CD4-positive, alpha-beta T cell treated with Interleukin-6 for 4 hours (primary cell): ENCODE measurements at places on chromosomes 3 and 15.
A peak's percentile ranks its signal among the peaks of the same experiment; 100 is the strongest.

GRCh38 chr15:72375501-72375845 lies 341 bp downstream of the HEXA start:
- DNase-seq, result peak; percentile 59

GRCh38 chr3:151431940-151432339 lies 28.9 kb downstream of the IGSF10 start:
- no peak for DNase-seq

GRCh38 chr3:159417761-159418160 lies 570.9 kb upstream of the IL12A start:
- DNase-seq, result no peak

DNA sequence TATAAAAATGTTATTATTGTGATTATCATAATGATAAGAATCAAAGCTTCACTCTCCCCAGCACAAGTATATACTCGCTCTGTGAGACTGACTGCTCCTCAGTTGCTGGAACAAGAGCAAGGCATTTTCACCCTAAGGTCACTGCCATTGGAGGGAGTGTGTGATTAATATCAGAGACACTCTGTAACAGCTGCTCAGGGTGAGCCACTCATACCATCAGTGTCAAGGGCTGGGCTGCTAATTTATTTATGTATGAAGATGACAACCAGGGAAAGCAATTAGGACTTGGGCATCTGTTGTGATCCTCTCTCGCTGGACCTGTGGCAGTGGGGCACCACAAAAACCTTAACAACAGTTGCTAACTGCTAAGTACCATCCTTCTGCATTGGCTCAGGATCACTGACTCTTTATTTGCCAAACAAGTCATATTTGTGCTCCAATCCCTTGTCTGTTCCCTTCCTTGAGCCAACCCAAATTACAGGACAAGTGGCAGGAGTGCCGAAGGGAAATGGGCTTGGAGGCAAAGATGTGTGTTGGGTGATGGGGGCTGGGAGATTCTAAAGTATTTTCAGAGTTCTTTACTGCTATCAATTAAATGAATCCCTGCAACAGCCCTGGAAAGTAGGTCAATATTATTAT lies 297.5 kb upstream of the STT3B start:
- no peak for DNase-seq

GRCh38 chr15:43133430-43134156 lies at the start of gene TMEM62:
TMEM62 (plus strand) TSS chr15:43133586; CDS start chr15:43133803, 217 bp downstream.
- peak; percentile 62 for DNase-seq

DNA sequence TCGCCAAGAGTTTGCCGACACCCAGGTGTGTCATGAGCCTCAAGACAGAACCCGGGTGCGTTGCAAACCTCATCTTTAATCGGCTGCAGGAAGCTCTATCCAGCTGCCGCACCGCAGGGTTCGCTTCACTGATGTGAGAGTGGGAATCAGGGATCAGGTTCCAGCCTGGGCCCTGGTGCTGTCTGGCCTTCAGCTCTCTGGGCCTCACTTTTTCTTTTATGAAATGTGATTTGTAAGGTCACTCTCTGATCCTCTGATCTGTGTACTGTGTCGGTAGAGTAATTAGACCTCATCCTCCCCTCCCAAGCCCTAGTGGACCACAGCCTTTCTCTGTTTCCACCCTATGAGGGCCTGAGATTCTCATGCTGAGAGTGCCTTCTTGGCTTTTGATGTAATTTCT lies 202.8 kb upstream of the UBE2E1 start:
- DNase-seq, result no peak

DNA sequence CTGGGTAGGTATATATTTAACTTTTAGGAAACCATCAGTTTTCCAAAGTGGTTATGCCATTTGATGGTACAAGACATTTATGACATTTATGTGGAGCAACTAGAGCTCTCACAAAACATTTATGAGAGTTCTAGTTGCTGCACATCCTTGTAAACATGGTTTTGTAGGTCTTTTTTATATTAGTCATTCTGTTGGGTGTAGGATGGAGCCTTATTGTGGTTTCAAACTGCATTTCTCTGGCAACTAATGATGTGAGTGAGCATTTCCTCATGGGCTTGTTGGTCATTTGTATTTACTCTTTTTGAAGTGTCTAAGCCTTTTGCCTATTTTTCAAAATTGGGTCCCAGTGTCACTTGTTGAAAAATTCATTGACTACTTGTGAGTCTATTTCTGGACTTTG lies 45.7 kb upstream of the MGLL start:
- DNase-seq, result no peak

GRCh38 chr3:171396048-171396447 lies 64.2 kb downstream of the TNIK start:
- DNase-seq, result no peak

DNA sequence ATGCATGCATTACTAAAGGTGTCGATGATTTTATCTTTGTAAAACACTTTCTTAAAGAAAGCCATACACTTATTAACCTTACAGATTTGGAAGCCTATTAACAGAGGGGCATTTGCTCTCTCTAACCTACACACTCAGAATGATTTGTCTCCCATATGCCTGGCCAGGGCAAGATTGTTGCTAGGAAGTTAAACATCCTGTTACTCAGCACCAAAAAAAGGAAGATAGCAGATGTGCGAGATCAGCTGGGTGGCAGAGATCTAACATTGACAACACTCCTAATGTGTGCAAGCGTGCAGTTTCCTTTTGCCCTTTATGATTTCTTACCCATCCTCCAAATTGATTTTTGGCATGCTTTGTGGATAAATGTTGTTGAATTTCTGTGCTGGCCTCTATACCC lies 73.9 kb upstream of the TMEM108 start:
- DNase-seq, result no peak

- DNase-seq, result no peak
Observed at GRCh38 chr3:58588030-58588614, 10.9 kb upstream of the FAM107A start.

- DNase-seq, result no peak
Observed at GRCh38 chr3:13294442-13295351, 125.4 kb downstream of the NUP210 start.

DNA sequence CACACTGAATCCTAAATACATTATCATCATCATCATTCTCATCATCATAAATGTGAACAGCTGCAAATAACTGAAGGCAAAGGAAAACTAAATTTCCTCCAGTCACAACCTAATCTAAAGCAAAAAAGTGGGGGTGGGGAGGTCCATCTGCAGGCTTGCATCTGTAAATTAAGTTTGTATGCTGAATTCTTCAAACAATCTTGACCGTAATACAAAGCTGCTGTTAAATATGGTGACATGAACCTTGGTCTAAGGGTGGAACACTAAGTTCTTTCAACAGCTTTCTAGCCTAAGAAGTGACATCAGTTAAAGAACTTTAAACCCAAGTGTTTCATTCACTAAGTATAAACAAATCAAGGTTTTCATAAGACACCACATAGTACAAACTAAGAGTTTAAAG lies 4.3 kb downstream of the LRRFIP2 start:
- DNase-seq, result no peak

GRCh38 chr3:117439812-117440211 lies 730.2 kb downstream of the TUSC7 start:
- DNase-seq, result no peak

- DNase-seq, result no peak
Observed at GRCh38 chr3:160477750-160478149, 28.2 kb upstream of the TRIM59 start.

DNA sequence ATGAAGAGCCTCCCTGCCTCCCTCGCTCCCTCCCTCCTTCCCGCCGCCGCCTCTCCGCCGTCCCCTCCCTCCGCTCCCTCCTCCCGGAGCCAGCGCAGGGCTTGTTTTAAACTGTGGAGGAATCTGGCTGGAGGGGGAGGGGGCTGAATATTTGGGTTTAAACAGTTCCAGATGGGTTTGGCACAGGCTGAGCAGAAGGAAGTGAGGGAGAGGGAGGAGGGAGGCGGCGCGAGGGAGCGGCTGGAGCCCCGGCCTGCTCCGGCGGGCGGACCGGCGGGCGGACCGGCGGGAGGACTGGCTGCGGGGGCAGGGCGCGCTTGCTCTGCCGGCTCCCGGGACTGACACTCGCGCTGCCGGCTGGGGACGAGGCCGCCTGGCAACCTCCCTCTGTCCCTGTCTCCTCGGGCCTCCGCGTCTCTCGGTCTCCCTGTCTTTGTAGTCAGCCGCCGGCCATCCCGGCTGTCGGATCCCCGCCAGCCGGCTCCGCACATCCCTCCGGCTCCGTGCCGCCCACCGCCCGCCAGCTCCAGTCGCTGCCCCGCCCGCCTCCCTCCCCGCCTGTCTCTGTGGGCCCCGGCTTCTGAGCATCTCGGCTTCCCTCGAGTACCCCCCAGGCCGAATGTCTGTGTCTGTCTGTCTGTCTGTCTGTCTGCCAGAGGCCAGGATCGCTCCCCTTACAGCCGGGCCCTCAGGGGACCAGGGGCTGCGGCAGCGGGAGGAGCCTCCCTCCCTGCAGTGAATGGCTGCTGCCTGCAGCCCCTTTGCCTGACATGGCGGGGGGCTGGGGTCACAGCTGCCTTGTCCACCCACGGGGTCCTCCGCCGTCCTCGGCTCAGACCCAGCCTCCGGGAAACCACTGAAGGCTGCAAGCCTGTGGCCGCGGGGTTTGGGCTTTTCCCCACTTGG lies 7.6 kb downstream of the EPHB3 start:
- DNase-seq, result peak; percentile 34

GRCh38 chr15:55277715-55278114 lies 11.9 kb downstream of the RAB27A start:
- DNase-seq, result no peak

DNA sequence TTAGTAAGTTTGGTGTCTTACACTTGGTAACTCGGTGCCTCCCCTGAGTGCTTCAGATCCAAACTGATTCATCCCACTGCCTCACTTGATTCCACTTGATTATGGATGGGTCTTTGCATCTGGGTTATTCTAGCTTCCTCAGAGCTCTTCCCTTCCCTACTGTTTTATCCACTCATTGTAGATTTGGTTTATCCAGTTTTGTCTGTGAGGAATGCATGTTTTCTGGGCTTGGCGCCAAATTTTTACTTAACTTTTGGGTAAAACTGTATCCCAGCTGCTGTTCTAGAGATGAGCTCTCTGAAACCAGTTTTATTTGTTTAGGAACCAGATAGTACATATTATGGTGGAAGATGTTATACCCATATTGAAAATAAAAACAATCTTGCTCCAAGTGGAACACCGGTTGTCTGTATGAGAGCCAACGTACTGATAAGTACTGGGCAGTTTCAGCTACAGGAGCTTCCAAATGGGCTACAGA lies 20.9 kb downstream of the RAD54L2 start:
- no peak for DNase-seq

DNA sequence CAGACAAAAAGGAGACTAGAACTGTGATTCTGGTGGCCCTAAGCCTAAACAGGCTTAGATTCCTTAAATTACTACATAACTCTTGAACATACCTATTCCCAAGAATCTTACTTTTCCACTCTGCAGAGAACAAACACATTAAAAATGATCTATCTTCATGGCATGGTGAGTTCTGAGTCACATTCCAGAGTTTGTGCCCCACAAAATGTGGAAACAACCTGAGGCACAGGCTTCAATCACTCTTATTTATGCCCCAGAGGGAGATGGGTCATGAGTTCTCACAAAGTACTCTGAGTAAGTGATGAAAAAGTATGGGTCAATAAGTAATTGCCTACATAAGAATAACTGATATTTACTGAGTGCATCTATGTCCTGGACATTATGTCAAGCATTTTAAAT lies 137.5 kb upstream of the SLC2A2 start:
- DNase-seq, result no peak

- DNase-seq, result no peak
Observed at GRCh38 chr3:16183601-16184270, 9.3 kb downstream of the GALNT15 start.

DNA sequence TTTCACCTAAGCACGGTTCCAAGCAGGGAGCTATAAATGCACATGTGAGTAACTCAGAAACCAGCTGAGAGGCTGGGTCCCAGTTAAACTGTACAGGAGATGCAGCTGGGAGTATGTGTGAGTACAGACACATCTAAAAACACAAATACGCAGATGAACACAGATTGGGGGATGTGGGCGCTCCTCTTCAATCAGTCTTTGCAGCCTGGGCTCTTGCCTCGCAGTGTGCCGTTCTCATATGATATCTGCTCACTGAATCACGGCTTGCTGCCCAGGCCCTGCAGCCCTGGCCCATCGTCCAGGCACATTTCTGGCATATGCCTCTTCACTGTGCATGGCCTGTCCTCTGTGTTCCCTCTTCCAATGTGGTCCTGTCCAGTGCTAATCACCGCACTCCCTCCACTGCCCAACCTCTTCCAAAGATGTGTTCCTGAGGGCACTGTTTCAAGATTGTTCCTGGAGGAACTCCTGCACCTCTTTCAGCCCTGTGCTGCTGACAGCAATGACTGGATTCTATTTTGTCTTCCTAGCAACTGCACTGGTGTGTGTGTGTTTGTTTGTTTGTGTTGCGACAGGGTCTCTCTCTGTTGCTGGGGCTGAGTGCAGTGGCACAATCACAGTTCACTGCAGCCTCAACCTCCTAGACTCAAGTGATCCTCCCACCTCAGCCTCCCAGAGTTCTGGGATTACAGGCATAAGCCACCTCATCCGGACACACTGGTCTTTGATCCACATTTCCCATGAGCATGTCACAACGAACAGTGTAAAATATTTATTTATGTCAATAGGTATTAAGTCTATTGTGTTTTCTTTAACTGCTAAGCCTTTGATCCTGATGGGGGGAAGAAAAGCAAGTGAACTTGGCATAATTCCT lies 17.0 kb downstream of the CA12 start:
- DNase-seq, result no peak

DNA sequence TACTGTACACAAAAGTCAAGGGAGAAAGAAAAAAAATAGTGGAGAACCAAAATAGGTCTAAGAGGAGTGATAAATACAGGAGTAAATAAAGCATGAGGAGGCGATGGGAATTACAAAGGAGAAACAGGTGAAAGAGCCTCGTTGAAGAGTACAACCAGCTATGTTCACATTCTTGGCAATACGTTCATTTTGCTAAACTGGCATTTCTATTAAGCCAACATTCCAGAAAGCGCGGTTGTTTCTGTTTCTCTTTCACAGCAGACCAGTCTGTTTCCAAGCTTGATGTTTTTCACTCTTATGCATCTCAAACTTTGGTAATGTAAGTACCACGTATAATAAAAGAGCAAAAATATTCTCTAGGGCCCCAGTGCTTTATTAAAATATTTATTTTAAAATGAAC lies 74.5 kb downstream of the NSUN3 start:
- DNase-seq, result no peak

DNA sequence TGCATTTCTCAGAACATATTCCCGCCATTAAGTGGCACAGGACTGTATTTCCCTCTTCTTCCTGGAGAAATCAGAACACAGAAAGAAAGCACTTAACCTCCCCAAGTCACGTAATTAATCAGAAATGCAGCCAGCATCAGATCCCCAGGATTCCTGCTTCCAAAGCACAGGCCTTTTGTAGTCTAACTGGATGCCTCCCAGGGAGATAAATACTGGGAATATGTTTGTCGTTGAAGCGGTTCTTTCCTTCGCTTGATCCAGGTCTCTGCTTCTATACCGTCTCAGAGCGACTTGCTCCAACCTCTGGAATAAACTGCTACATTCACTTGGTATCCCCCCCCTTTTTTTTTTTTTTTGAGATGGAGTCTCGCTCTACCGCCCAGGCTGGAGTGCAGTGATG lies 198.6 kb downstream of the KBTBD8 start:
- DNase-seq, result no peak

- DNase-seq, result no peak
Observed at GRCh38 chr15:51588966-51589365, 33.6 kb downstream of the DMXL2 start.
